ENCODE measurements at places on chromosomes 11 and 22. TPM values are rescaled to one million over a fixed set of nuclear protein-coding genes. Genes with fewer than 3 reads are reported as not detected.

Gene LRRC32
- total RNA-seq, result 8.3 TPM

Gene CCDC157
- 2.9 TPM for total RNA-seq

Gene STK33
- total RNA-seq, result 0.56 TPM

Gene APOA5
- 57.8 TPM for total RNA-seq

Gene ST3GAL4
- 14.7 TPM for total RNA-seq

Gene OVCH2
- total RNA-seq, result not detected
